C1 segment of cervical spinal cord (tissue), 14 donors: ENCODE measurements at places on chromosomes 13 and 19.

DNA sequence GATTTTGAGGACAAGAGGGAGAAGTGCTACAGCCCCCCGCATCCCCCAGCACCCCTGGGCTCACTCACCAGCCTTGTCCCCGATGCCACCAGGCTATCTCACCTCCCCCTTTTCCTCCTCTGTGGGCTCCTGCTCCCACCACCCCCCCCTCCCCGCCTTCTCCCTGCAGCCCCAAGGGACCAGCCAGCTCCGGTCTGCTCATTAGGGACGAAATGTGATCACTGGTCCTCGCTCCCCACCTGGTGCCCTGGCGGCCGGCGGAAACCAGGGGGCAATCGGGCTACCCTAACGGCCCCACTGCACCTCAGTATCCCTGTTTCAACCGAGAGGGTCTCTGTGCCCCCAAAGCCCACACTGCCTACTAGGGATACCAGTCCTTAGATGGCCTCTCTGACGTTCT is 2.7 kb downstream of the GPR4 start:
- DNase-seq, result no peak

DNA sequence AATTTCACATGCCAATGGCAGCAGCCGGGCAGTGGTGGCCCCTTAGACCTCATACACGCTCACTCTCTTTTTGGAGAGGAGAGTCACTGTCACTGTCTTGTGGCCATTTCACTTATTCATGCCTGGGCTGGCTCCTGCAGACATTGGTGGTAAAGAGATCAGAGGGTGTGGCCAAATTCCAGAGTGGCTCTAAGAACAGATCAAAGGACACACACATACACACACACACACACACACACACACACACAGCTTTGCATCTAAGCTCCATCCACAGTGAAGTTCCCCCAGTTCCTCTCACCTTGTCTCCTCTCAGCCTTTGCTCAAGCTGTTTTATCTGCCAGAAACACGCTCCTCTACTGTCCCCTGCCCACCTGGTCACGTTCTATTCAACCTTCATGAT is 46.5 kb upstream of the KPNA3 start:
- DNase-seq, result no peak

DNA sequence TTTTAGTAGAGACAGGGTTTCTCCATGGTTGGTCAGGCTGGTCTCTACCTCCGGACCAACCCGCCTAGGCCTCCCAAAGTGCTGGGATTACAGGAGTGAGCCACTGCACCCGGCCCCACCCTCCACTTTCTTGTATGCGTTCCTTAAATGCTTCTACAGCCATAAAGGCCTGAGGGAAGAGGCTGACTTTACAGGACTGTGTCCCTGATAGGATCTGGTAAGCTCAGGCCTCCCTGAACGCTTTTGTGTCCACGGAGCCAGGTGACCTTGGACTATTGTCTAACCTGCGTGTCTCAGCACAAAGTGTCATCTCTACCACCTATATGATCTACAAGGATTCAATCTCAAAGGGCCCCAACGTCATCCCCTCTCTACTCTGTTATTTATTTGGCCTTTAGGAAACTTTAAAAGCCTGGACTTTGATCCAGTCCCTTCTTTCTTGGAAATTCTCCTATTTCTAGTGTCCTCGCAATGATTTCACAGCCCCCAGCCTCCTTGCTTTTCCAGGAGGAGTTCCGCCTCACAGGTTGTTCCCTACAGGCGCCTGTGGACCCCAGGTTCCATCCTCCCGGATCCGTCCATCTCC is 701 bp downstream of the ZNF552 start:
- no peak for DNase-seq

- DNase-seq, result no peak
These were observed 67.3 kb upstream of the SLC10A2 start for GRCh38 chr13:103133556-103133955.

GRCh38 chr13:51262501-51263211 is 40.5 kb downstream of the FAM124A start:
- DNase-seq, result no peak

DNA sequence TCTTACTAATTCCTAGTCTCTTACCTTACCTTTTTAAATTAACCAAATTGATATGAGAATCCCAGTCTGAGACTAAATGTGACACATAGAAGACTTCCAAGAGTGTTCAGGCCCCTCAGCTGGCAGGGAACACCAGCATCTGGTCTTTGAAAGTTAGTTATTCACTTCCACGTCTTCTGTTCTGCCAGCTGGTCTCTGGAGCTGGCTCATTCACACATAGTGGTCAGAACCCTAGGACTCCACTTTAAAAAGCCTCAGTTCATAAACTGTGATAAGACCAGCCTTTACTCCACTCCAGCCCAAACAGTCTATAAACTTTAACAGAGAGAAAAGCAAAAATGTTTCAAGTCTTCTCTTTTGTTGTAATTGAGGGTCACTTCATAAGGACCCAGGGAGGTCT is 263.0 kb downstream of the DCT start:
- DNase-seq, result no peak

DNA sequence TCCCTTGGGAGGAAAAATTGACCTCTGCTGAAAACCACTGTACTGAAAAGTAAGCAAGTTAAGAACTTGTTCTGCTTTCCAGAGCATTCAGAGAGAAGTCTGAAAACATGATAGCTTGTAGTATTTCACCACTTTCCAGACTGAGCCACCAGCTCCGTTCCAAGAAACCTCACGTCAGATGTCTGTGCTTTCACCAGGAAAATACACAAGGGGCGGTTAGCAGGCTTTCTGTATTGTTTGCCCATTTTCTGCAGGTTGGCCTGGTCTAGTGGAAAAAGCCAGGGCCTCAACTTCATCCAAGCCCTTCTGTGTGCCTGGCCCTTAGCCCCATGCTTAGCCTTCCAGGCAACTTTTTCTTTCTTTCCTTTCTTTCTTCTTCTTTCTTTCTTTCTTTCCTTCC is 36.4 kb downstream of the RXFP2 start:
- no peak for DNase-seq

DNA sequence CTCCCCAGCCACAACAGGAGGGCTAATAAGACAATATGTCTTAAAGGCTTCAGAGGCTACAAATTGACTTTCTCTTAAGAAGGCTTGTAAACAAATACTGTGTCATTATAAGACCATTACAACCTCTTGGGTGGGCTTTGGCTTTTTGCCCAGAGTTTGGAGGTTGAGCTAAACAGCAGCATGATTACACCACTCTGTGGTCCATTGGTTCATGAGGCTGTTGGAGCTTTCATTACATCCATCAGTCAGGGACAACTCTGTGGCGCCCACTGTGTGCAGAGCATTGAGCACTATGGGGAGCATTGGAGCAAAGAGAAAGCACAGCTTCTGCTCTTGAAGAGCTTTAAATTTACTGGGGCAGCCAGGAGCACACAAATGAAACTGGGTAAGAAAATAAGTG is 75.9 kb downstream of the TNFSF11 start:
- DNase-seq, result no peak

DNA sequence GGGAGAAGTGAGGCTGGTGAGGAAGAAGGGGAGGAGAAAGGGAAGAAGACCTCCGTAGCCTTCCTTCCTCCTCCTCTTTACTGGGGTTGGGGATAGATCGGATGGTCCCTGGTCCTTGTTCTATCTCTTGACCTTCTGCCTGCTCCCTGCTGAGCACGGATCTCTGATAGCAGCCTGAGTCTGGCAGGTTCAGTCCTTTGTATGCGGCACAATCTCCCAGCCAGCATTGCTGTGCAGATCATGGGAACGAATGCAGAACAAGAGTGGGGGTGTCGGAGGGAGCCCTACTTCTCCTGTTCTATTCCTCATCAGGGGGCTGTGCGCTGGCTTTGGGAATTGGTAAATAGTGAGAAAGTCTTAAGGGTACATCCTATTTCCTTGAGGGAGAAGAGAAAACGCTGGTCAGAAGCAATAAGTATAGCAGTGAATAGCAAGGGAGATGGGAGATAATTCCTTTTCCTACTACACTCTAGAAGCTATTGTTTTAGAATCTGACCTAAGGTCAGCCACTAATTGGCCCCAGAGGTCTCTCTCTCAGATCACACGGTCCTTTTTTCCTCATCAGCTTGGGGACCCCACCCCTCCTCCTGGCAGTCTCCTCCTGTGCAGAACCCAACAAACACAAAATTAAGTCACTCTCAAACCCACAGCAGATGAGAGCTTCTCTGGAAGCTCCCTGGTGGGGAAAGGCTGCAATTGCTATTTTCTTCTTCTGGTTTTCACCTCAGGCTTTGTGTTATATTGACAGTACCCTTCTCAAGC is 41.0 kb downstream of the KL start:
- no peak for DNase-seq

- DNase-seq, result no peak
These were observed 564.5 kb downstream of the FGF9 start for GRCh38 chr13:22235285-22235949.

DNA sequence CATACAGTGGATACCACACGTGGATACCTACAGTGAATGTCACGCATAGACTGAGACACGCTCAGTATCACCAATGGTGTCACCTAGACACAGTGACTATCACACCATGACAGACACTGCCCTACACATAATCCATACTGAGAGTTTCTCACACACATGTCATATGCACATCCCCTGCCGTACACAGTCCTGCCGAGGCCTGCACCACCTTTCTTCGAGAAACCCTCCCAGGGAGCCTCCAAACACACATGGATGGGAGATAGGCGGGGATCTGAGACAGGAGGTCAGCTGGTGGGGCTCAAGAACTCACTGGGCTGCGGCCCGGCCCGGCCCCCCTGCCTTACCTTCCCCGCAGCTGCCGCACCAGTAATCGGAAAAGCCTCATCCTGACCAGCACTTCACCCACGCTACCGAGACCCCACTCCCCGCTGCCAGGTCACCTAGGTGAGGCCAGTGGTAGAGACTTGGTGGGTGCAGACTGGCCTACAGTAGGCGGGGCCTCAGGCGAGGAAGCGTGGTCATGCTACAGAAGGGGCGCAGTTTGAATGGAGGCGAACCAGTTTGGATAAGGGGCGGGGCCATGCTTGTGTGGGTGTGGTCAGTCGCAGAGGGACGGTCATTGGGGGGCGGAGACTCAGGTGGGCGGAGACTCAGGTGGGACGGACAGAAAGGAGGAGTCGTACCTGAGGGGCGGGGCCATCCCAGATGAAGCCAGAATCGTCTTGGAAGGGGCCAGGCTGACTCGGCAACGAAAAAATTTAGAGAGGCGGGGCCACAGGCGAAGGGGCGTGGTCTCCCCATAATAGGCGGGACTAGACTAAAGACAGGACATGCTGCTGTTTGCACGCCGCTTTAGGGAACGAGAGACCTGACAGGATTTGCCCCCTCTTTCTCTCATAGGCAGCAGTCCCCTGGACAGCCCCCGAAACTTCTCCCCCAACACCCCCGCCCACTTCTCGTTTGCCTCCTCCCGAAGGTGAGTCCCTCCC is 2.1 kb downstream of the MAST1 start:
- DNase-seq, result no peak

- DNase-seq, result peak; percentile 50
These were observed 924 bp downstream of the RGCC start for GRCh38 chr13:41458187-41458760.

- no peak for DNase-seq
These were observed 100.6 kb downstream of the RAP2A start for GRCh38 chr13:97534540-97534939.

DNA sequence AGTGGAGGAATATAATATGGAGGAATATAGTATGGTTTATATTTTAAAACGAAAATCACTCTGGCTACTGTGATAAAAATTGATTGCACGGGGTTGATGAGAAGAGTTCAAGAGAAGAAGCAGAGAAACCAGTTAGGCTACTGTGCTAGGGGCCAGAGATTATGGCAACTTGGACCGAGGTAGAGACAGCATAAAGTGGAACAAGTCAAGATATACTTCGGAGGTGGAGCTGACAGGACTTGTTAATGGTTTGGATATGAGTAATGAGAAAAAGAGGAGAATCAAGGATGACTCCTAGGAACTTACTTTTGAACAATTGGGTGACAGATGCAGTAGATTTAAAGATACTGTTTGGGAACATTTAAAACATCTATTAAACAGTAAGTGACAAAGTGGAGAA is 6.6 kb upstream of the WDFY2 start:
- DNase-seq, result no peak

DNA sequence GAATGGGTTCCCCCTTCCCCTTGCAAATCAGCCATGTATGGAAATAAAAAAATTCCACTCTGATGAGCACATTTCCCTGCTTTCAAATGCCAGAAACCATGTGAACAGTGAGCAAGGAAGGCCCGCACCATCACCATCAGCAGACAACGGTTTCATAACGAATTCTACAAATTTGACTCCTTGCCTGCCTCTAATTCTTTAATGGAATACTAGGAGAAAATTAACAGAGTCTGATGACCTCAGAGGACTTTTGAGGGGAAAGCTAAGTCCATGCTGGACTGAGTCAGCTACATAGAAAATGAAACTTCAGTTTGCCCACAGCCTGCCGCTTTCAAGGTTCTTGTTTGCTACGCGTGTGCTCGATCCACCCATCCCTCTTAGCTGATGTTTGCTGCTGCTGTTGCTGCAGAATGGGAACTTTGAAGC is 46.7 kb upstream of the KL start:
- no peak for DNase-seq

GRCh38 chr13:39306639-39307589 is 268.7 kb downstream of the NHLRC3 start:
- DNase-seq, result no peak

DNA sequence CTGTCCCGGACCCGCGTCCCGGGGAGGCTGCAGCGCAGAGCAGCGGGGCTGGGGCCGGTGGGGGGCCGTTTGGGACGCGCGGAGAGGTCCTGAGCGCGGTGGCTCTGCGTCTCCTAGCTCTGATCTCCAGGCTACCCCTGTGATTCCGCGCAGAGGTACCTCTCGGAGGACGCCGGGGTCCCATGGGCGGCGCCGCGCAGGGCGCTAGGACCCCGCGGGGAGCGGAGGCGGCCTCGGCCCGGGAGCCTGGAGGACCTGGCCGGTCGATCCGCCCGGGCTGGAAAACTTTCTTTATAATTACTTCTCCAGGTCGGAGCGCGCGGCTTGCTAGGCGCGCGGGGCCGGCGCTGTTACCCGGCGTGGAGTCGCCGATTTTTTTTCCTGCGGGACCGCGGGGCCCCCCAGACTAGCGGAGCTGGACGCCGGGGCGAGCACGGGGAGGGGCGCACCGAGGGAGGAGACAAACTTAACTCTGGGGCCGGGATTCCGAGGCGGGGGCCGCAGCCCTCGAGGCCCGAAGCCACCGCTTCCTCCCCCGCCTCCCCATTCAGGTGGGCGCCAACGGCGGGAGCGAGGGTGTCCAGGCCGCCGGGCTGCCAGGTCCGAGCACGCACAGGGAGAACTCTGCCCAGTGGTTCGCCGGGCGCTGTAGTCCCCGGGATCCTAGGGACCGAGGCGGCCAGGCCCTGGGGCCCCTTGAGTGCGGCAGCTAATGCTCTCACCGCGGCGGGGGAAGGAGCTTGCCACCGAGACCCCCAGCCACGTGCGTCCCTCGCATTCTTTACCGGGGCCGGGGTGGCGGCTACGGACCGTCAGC is 848 bp upstream of the CEBPA start:
- DNase-seq, result no peak

DNA sequence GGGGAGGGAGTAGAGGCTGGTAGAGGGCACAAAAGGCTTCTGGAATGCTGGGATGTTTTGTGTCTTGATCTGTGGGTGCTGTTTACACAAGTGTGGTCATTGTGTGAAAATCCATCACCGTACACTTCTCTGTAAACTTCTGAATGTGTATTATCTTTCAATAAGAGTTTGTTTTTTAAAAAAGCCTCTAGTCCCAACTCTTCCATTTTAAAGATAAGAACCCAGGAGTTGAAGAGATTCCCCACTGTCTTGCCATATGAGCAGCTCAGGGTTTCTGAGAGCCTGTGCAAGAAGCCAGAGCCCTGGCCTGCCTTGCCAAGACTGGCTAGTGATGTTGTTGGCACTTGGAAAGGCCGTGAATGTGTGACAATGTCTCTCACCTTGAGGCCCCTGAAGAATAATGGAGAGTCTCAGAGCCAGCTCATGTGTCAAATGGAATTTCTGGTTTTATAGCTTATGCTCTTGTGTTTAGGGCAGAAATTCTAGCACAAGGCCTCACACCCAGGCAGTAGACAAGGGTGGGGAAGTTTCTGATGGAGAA is 57.5 kb upstream of the NPAS1 start:
- DNase-seq, result no peak
